ENCODE measurements at places on chromosomes 6 and 20. TPM values are rescaled to one million over a fixed set of nuclear protein-coding genes. Genes with fewer than 3 reads are reported as not detected.

The TUBE1 gene
- total RNA-seq = 27.7 TPM

The BMP2 gene
- total RNA-seq = 41.5 TPM

The POM121L2 gene
- total RNA-seq = not detected

The SFTA2 gene
- not detected for total RNA-seq

The TBCC gene
- 31.3 TPM for total RNA-seq

The WFDC10B gene
- not detected for total RNA-seq

The ZDHHC14 gene
- total RNA-seq = 11.4 TPM

The TENT5A gene
- 15.2 TPM for total RNA-seq

The BIRC7 gene
- total RNA-seq = 0.27 TPM

All from thoracic aorta endothelial cell (primary cell).